Hypothalamus (tissue), 51 donors: ENCODE measurements at places on chromosomes 4 and X.

DNA sequence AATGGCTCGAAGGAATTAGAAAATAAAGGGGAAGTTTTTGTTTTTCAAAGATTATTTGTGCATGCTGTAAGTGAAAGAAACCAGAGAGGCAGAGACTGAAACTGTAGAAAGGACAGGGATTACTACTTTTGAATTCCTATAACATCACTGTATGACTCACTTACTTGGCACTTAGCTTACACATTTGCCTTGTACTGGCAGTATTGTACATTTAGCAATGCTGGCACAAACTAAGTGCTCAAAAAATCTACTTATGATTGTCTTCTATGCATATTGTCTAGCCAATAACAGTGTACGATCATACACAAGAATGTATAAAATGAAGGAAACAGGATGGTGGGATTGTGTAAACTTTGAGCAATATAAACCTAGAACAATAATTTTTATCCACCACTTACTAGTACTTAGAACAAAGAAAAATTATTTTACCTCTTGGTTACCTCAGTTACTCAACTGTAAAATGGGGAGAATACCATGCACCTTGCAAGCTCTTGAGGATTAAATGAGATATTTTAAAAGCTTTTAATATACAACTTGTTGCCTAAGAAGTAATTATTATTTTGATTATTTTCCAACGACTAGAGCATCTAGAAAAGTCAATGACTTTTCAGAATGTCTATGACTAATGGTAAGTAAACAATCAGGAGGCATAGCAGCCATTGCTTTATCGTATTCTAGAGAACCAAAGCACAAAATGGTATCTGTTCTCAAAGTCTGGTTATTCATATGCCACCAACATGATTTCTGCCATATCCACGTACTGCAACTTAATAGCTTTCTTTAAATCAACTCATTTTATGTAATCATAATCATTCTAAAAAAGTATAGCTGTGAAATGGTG, 4.7 kb downstream of the FAM120C start:
- no peak for DNase-seq

- no peak for DNase-seq
Measured at GRCh38 chr4:52889778-52890520, 27.8 kb downstream of the RASL11B start.

DNA sequence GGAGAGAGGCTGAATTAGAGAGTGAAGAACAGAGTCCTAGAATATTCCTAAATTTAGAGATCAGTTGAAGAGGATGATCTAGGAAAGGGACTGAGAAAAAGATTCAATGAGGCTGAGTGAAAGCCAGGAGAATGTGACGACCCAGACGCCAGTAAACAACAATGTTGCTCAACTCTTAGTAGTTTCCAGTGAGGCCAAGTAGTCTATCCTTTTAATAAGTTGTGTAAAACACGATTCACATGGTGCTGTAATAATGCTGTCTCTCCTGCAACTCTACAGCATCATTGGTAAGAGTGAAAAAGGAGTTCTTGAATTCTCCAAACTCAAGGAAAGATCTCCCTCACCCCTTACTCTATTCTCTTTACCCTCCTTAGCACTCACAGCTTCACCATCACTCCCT, 140.3 kb downstream of the CFAP299 start:
- no peak for DNase-seq

DNA sequence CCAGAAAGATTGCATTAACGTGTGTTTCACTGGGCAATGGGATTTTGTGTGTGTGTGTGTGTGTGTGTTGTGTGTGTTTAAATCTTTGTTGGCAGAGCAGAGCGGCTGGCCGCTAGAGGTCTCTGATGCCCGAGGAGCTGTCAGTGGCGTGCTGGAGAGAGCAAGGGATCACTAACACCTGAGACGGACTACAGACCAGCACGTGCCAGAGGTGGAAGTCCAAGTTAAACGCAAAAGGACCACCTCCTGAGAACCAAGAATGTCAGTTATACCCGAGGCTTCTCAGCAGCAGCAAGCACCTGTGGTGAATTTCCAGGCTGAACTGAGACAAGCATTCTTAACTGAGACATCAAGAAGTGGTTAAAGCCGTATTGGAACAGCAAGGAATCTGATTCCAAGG, 9.0 kb upstream of the SLC25A14 start:
- DNase-seq = peak; percentile 0

DNA sequence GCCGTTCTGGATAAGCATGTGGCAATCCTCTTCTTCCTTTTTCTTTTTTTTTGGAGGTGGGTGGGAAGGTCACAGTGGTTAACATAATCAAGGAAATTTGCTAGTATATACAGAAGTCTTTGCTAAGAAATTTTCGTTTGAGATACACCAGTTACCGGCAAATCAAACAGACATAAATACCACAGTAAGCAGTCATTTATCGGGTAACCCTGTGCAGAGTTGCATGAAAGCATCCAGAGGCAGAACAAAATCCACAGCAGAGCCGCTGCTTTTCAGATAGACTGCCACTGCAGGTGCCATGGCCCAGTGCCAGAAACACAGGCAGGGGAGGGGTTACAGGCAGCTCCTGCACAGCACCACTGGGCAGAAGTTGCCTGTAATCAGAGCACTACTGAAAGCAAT, 179.1 kb upstream of the MAB21L2 start:
- DNase-seq = no peak

GRCh38 chr4:151798678-151799416, 38.0 kb upstream of the GATB start:
- DNase-seq = no peak

- DNase-seq = no peak
Measured at GRCh38 chr4:118225511-118225910, 127.3 kb downstream of the PRSS12 start.

DNA sequence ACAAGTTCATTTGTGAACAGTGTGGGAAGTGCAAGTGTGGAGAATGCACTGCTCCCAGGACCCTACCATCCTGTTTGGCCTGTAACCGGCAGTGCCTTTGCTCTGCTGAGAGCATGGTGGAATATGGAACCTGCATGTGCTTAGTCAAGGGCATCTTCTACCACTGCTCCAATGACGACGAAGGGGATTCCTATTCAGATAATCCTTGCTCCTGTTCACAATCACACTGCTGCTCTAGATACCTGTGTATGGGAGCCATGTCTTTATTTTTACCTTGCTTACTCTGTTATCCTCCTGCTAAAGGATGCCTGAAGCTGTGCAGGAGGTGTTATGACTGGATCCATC, 5.5 kb downstream of the SPRY1 start:
- no peak for DNase-seq

DNA sequence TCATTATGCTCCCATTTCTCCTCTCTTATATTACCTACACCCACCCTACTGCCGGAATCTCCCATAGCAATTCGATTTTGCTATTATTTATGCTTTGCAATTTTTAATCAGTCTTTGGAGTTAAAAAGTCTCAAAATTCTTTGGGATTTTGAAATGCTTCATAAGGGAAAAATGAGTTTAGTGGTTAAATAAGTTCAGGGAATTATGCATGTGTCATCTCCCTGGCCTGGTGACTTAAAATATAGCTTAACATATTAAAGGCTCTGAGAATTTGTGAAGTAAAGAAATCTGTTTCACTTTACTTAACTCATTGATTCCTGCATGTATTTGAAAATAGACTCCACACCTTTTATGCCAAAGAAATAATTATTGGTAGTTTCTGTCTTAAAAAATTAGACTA, 185.1 kb upstream of the DIPK2B start:
- no peak for DNase-seq

DNA sequence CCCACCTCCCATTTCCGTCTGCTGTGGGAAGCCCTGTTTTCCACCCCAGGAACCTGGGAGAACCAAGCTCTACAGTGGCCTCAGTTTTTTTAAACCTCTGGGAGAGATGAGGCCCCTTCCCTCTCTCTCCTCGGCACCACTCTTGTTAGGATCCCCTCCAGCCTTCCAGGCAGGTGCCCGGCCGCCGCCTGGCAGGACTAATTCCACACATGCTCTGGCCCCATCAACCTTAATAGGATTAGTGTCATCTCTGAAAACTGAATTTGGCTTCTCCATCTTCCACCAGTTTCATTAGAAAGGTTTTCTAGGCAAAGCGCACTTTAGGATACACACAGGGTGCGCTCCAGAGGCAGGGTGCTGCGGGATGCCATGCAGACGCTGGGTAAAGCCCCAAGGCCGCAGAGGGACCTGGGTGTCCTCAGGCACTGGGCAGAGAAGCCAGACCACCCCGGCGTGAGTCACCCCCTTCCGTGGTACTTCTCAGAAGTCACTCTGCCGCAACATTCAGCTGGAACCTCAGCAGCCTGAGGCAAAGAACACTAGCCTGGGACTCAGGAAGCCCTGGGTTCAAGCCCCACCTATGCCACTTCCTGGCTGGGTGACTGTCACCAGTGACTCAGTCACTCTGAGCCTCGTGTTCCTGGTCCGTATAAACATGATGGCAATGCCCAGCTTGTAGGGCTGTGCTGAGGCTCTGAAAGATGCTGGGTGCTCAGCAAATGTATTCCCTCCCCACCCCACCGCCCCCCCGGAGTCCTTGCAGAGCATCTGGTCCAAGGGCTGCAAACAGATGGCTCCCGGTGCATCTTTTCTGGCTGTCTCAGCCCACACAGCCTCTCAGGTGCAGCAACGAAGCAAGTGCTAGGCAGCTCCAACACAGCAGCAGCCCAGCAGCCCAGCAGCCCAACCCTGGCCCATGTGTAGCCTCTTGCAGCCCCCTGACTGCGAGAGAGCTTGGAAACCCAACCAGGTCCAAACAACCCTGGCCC, 29.1 kb downstream of the PPP2R2C start:
- DNase-seq = no peak

- no peak for DNase-seq
Measured at GRCh38 chr4:152579107-152579764, 43.3 kb upstream of the FBXW7 start.

DNA sequence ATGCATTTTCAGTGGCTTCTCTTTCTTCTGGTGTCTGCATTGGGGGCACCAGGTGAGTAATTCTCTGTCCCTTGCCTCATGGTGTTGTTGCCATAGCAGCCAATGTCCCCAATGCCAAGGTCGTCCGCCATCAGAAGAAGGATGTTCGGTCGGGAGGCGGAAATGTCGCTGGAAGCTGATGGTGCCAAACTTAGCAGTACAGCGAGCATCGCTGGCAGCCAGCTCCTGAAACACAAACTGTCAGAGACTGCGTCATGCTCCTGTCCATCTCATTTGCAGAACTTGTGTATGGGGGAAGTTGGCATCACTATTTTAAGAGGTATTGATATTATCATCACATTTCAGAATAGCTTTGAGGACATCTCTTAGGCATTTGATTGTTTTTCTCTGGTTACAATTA, 29.1 kb upstream of the ARSD start:
- no peak for DNase-seq

- peak; percentile 7 for DNase-seq
Measured at GRCh38 chrX:28586286-28586685, 960 bp upstream of the IL1RAPL1 start.

DNA sequence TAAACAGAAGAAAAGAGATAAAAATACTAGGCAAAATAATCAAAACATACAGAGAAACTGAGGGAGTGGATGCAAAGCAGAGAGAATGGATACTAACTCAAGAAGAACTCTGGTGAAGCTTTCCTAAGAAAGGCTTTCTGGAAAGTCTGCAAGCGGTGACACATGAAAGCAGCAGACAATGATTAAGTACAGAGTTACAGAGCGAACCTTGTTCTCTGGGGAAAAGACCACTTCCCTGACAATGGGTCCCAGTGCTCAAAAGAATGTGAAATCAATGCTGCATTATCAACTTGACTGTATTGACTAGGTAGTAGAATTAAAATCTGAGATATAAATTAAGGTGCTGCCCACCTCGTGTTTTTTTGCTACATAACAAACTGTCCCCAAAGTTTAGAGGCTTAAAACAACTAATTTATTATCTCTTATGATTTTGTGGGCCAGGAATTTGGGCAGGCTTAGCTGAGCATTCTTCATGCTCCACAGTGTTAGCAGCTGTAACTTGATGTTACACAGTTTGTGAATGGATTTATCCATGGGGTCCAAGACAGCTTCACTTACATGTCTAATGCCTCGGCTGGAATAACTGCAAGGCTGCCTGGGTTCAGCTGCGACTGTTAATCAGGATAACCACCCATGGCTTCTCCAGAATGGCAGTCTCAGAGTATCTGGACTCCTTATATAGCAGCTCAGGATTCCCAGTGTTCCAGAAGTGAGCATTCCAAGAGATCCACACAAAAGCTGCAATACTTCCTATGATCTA, 106.9 kb upstream of the INPP4B start:
- no peak for DNase-seq

DNA sequence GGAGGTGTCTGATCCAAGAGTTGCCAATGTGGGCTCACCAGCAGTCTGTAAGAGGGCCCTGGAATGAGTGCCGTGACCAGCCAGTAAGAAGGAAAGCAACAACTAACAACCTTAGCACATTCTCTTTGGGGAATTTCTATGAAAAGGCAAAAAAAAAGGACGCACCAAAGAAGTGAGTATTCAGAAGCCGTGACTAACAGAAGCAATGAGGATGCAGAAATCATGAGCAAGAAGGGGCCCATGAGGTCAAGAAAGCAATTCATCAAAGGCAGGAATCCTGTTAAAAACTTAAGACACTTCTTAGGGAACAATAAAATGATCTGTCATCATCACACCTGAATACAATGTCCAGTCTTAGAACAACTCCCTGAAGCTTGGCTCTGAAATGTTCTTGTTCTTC, 260.5 kb downstream of the RAPGEF2 start:
- DNase-seq = no peak

GRCh38 chr4:141530627-141531026, 105.8 kb upstream of the IL15 start:
- no peak for DNase-seq

DNA sequence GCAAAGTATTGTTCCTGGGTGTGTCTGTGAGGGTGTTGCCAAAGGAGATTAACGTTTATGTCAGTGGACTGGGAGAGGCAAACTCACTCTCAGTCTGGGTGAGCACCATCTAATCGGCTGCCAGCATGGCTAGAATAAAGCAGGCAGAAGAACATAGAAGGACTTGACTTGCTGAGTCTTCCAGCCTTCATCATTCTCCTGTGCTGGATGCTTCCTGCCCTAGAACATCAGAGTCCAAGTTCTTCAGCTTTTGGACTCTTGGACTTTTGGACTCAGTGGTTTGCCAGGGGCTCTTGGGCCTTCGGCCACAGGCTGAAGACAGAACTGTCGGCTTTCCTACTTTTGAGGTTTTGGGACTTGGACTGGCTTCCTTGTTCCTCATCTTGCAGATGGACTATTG, 15.3 kb upstream of the ENPP6 start:
- DNase-seq = no peak

- DNase-seq = no peak
Measured at GRCh38 chr4:77600521-77601451, 4.8 kb upstream of the CXCL13 start.

- DNase-seq = no peak
Measured at GRCh38 chrX:134732152-134732551, 73.9 kb upstream of the PLAC1 start.

DNA sequence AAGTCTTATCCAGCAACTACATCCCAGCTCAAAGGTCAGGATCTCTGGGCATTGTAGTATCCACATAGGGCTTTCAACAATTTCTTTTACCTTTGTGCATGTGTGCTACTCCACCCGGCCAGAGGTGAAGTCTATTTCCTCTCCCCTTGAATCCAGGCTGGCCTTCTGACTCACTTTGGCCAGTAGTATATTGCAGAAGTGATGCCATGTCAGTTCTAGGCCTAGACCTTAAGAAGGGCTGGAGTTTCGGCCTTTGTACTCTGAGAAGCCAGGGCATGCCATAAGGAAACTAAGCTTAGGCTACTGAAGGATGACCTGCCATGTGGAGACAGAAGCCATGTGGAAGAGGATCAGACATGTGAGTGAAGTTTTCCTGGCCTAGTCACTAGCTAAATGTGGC, 191.2 kb upstream of the ATP6AP2 start:
- no peak for DNase-seq

GRCh38 chr4:67500373-67500772, 44.9 kb downstream of the CENPC start:
- no peak for DNase-seq

GRCh38 chr4:164572877-164573279, 181.1 kb upstream of the SMIM31 start:
- DNase-seq = no peak
